ENCODE measurements at places on chromosomes 6 and 20. TPM values are rescaled to one million over a fixed set of nuclear protein-coding genes. Genes with fewer than 3 reads are reported as not detected.

GRCh38 chr6:84583784-84584183 lies 180.6 kb downstream of the TBX18 start:
- DNase-seq = peak; percentile 42

CENPW gene
- total RNA-seq = 80.8 TPM

GRCh38 chr20:35702824-35703695 lies 3.9 kb downstream of the ROMO1 start:
- DNase-seq = no peak

DNA sequence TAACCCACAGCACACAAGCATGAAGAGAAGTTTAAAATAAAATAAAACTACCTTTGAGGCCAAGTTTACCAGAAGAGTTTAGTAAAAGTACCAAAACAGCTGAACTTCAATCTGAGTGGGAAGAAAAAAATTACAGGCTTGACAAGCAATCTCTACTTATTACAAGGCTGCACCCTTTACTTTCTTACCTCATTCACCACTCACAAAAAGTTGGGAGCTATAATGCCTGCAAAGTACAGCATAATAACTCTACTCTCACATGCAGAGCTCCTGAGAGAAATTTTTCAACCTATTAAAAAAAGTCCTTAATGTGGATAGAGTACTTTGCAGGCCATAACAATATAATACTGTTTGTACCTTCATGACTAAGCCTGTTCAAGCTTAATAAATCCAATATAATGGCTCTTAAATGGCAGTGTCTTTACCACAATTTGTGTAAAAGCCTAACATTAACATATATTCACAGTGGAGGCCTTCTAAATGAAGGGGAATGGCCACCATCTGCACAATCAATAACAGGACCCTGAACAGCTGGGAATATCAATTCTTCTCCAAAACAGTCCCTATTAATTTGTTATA lies 103.1 kb downstream of the DST start:
- no peak for DNase-seq

TSPO2 gene
- not detected for total RNA-seq

DNA sequence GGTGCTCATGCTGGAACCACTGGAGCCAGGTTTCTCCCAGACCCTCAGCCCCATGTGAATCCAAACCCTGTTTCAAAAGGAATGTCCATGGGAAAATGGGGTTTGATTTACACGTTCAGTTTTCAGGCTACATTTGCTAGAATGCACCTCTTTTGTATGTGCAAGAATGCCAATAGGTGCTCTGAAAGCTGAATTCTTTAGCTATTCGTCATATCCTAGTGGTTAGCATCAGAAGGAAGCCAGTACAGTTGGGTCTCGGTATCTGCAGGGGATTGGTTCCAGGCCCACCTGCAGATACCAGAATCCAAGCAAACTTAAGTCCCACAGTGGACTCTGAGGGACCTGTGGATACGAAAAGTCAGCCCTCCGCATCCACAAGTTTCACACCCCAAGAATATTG lies 93.4 kb downstream of the UST start:
- no peak for DNase-seq

GRCh38 chr6:75210885-75211739 lies 5.3 kb upstream of the COL12A1 start:
- peak; percentile 65 for DNase-seq

GRCh38 chr20:47217482-47218446 lies 138.7 kb downstream of the ZMYND8 start:
- no peak for DNase-seq

GRCh38 chr6:13733178-13733887 lies 21.7 kb upstream of the RANBP9 start:
- peak; percentile 60 for DNase-seq

CST5 gene
- not detected for total RNA-seq

SOX18 gene
- not detected for total RNA-seq
